ENCODE measurements at places on chromosomes 1 and 21.

- DNase-seq: no peak
Measured at GRCh38 chr1:45177452-45177851, 29.0 kb downstream of the ZSWIM5 start.

DNA sequence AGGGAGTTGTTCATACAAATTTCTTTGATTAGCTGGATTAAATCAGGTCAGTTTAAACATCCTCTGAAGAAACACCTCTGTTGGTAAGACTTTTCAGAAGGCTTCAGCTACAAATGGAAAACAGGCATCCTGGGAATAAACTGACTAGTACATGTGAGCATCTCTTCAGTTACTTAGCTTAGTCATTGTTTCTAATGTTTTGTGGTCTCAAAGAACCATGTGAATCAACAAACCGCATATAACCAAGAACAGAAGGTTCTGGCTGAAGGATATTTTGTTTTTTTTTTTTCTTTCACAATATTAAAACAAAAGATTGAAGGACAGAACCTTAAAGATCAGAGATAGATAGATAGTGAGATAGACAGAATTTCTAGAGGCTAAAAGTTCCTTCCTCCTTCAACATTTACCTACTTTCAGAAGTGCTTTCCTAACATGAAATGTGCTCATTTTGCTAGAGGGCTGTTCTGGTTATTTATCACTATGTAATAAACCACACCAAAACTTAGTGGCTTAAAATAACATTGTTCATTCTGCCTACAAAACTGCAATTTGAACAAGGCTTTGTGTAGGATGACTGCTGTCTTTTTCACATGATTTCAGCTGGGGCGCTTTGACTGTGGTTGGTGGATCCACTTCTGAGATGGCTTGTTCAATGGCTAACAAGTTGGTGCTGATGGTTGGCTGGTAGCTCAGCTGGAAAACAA is 119.8 kb upstream of the PTGFR start:
- DNase-seq: no peak

DNA sequence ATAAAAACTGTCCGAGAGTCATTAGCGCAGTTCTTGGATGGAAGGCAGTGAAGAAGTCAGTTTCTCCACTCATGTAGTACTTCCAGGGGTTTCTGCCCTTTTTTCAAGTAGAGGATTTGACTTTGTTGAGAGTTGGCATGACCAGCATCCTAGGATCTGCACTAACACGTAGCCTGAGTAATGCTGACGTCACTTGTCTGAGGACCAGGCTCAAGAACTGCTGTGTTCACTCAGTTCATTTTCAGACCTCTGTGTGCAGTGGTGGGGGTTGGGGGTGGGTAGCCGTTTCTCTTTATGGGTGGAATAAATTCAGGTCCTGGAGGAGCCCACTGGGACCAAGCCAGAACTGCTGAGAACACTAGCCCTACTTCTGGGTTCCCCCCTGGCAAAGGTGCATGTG is 53.3 kb downstream of the MRPS6 start:
- DNase-seq: no peak

- DNase-seq: no peak
Measured at GRCh38 chr21:36557316-36557715, 77.4 kb upstream of the CLDN14 start.

DNA sequence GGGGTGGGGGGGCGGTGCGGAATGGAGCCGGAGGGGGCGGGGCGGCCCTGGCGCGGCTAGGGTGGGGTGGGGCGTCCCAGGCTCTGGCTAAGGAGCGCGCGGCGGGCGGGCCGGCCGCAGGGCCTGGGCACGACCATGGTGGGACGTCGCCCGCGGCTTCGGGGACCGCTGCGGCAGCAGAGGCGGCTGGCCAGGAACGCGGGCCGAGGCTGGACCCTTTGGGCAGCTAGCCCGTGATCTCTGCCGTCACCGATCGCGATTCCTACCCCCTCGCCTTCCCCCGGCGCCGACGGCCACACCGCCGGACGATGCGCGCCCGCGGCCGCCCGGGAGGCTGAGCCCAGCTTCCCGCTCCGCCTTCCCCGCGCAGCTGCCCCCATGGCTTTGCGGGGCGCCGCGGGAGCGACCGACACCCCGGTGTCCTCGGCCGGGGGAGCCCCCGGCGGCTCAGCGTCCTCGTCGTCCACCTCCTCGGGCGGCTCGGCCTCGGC is at the start of gene MAP3K21:
Gene MAP3K21 (plus strand): TSS at position 74 of the 491 bp plus-strand sequence. CDS start 305 bp downstream, at position 379.
- no peak for DNase-seq

- DNase-seq: no peak
Measured at GRCh38 chr1:18244762-18245161, 137.2 kb downstream of the IGSF21 start.
